Stimulated activated CD4-positive, alpha-beta T cell treated with anti-CD3 and anti-CD28 coated beads, Interleukin-12 subunit alpha, Interleukin-12 subunit beta, amount 100 ng/mL, for 4 hours (primary cell): ENCODE measurements at places on chromosomes 4 and X.

GRCh38 chr4:119559044-119559647 lies 69.5 kb downstream of the PDE5A start:
- no peak for DNase-seq

GRCh38 chr4:2537011-2537830 lies 774 bp downstream of the FAM193A start:
- peak; percentile 51 for DNase-seq

GRCh38 chr4:24287096-24287495 lies 297.3 kb downstream of the DHX15 start:
- DNase-seq, result no peak

GRCh38 chr4:70842761-70843435 lies 3.2 kb upstream of the GRSF1 start:
- no peak for DNase-seq

GRCh38 chr4:27233531-27233930 lies 372.9 kb downstream of the STIM2 start:
- no peak for DNase-seq

DNA sequence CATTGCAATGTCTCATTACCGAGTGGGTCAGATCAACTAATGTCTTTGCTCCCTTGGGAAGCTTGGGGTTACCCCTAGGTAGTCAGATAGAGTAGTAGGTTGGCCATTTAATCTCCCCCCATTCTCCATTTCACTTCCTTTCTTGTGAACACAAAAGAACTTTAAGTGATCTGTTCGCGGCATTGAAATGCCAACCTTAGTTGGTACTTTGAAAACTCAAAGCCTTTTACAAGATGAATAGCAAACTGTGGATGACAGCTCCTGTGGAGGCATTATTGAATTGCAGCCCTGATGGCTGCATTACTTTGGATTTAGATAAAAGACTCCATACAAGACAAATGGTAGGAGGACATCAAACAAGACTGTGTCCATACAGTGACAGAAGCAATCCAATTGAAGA lies 469.1 kb downstream of the GBA3 start:
- DNase-seq, result no peak

GRCh38 chr4:84878546-84878945 lies 87.9 kb downstream of the WDFY3 start:
- DNase-seq, result no peak

DNA sequence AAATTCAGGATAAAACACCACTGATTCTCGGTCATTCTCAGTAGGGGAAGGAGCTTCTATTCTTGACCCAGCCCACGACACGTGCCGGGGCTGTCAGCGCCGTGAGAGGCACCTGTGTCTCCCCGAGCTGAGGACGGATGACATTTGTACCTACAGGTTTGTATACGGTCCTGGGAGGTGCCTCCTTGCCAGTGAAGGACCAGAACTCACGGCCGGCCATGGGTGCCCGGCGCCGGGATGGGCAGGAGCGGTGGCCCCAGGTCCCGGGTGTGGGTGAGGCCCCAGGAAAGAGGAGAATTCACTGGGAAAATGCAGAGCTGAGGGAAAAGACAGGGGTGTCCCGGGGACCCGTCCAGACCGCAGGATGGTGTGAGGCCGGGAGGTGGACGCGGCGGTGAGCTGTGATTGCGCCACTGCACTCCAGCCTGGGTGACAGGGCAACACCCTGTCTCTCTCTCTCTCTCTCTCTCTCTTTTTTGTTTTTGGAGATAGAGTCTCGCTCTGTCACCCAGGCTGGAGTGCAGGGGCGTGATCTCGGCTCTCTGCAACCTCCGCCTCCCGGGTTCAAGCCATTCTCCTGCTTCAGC lies 48.9 kb upstream of the PPP2R3B start:
- no peak for DNase-seq

DNA sequence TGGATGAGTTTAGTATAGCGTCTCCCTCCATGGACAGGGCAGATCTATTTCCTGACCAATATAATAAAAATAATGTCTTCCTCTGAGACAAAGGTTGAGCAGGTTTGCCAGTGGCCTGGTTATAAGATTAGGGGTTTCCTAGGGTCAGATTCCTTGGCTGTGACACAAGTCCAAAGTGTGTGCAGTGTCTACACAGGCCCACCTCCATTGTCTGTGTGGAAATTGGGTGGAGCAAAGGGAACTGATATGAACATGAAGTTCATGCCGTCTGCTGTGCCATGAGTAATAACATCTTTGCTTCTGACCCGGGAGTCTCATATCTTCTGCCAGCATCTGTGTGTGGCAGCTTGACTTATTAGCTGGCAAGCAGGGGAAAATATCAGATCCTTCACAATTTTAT lies 187.7 kb upstream of the BOD1L1 start:
- DNase-seq, result no peak

- DNase-seq, result no peak
Observed at GRCh38 chr4:151835467-151835866, 74.7 kb upstream of the GATB start.

DNA sequence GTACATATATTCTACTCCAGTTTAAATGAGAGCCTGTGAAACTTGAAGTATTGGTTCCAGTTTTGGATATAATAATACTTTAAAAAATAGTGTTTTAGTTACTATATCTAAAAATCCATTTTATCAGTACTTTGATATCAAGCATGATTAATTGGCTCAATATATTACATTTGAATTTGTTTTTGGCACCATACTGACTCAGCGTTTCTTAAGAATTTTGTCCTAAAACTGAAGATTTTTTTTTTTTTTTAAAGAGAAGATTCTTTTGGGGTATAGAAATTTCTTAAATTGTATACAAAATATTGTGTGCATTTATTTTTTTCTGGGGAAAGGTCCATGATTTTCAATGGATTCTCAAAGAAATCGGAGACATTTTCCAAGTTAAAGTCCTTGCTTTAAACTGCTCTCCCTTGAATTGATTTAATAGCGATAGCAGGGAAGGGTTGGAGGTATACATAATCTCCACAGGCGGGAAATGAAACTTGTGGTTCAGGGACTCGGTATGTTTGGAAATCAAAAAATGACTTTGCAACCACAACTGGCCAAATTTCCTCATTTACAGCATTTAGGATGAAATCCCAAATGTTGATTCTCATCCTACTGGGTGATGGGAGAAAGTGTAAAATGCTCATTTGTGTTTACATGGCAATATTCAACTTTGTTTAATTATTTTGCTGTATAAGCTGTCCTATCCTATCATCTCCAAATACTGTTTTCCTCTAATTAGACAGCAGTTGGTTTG lies 62.3 kb downstream of the TMA16 start:
- no peak for DNase-seq

DNA sequence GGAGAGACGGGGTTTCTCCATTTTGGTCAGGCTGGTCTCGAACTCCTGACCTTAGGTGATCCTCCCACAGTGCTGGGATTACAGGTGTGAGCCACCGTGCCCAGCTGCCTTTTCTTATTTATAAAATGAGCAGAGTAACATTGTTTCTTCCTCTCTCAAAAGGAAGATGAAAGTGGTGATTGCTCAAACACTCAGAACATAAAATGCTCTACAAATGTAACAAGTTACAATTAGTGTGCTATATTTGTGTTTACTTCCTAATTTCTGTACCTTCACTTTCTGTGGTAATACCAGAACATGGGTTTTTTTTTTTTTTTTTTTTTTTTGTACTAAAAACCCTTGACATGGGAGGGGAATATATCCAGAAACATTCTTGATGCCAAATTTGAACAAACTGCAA lies 197.9 kb downstream of the MGST2 start:
- DNase-seq, result no peak

- DNase-seq, result no peak
Observed at GRCh38 chrX:67612231-67612630, 68.4 kb downstream of the AR start.

DNA sequence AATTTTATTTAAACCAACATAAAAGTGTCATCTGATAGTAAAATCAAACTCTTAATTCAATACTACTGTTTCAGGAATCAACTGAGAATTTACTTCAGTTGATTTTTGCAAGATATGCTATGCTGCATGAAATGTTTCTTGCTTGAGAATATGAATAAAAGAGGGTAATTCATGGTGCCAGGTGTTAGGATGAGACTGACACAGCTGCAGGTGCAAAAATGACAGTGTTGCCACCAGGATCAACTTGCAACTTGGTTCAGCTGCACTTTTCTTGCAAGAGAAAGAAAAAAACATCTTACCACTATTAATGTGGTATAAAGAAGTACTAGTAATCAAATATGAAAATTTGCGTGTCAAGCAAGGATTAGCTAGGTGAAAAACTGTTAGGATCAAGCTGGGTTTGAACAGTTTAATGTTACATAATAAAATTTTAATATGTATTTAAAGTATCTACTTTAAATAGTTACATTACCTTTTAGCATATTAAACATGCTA lies 49.7 kb downstream of the CHIC2 start:
- no peak for DNase-seq

- DNase-seq, result no peak
Observed at GRCh38 chr4:123462007-123462406, 65.4 kb downstream of the SPRY1 start.
